ENCODE measurements at places on chromosomes 3 and 15.

- DNase-seq, result no peak
These were observed 1.9 kb upstream of the TRA2B start for GRCh38 chr3:185939721-185940120.

DNA sequence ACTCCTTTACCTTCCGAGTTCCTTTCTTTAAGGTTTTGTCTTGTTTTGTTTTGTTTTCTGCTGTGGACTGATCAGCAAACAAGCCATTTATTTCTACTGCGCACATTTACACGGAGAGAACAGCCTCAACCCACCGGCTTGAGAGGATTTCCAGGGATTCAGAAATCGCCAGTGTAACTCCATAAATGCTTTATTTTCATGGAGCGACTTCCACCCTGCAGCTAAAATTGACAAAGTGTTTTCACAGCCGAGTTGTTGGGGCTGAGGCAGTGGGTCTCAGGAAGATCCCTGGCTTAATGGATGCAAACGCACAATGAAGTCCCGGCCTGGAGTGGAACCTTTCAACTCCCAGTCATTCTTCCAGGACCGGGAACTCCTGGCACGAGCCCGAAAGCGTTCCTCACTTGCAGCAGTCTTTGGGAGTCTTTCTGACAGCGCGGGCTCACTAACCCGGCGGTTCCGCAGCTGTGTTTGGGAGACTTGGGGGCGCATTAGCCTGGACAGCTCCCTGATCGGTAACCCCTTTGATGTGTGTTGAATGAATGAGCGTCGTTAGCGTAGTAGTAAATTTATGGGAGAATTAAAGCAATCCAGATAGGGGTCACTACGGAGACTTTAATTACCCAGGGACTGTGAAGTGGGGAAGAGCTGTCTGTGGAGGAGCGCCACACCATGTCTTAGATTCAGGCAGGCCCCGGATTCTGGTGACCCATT is 785 bp upstream of the MYRIP start:
- DNase-seq, result no peak

DNA sequence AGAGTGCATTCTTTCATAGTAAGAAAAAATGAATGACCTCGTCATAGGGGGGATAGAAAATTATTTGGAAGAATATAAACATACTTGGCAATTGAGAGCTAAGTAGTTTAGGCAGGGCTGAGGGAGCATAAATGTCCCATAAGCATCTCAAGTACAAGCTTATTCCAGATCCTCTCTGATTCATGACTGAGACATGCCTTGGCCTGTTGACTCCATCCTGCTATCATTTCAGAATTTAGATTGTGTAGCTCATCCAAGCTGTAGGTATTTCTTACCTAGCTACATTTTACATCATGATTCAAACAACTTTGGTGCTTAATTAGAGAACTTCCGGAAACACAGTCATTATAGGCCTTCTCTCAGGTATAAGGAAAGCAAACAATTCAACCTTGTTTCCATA is 12.3 kb downstream of the POGLUT1 start:
- DNase-seq, result no peak

- no peak for DNase-seq
These were observed 397.9 kb downstream of the ZIC4 start for GRCh38 chr3:147008458-147008857.

- DNase-seq, result peak; percentile 99
These were observed 227.5 kb downstream of the DTWD1 start for GRCh38 chr15:49848282-49848724.
